Fibroblast of skin of left biceps (primary cell): ENCODE measurements at places on chromosomes 1 and 21.

- no peak for DNase-seq
Measured at GRCh38 chr1:15858672-15859372, 11.3 kb downstream of the SPEN start.

- DNase-seq = peak; percentile 55
Measured at GRCh38 chr1:66282343-66282852, 251.6 kb upstream of the SGIP1 start.

- no peak for DNase-seq
Measured at GRCh38 chr1:34833711-34834110, 25.8 kb downstream of the SMIM12 start.

- DNase-seq = no peak
Measured at GRCh38 chr1:192147221-192147620, 11.0 kb upstream of the RGS18 start.

GRCh38 chr1:199734186-199734585 lies 293.3 kb upstream of the NR5A2 start:
- DNase-seq = no peak

DNA sequence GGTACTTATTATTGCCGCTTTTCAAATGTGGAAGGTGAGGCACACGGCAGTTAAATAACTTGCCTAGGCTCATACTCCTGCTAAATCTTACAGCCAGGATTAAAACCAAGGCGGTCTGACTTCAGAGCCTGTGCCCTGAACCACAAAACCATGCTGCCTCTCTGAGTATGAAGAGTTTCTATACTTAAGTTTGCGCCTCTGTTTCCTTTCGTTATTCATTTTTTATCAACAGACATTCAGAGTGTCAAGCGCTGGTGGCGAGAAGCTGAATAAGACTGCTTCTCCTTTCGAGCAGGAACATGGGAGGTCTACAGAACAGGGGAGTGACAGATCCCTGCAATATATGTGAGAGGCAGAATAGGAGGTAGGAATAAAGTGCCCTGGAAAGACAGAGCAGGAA lies 96.0 kb upstream of the DUSP10 start:
- DNase-seq = no peak

GRCh38 chr21:37711286-37711829 lies 204.9 kb downstream of the KCNJ6 start:
- DNase-seq = peak; percentile 6

DNA sequence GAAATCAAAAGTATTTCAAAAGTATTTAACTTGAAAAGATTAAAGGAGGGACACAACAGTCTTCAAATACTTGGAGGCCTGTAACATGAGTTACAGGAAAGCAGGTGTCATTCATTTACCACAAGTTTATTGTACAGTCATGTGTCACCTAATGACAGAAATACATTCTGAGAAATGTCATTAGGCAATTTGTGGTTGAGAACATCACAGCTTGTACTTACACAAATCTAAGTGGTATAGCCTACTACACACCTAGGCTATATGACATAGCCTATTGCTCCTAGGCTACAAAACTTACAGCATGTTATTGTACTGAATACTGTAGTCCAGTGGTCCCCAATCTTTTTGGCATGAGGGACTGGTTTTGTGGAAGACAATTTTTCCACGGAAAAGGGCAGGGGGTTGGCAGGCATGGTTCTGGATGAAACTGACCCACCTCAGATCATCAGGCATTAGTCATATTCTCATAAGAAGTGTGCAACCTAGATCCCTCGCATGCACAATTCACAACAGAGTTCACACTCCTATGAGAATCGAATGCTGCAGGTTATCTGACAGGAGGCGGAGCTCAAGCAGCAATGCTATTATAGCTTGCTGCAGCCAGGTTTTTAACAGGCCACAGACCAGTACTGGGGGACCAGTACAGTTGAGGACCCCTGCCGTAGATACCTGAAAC lies 25.0 kb upstream of the PHTF1 start:
- no peak for DNase-seq

GRCh38 chr1:242239398-242239797 lies 240.5 kb upstream of the MAP1LC3C start:
- DNase-seq = no peak

DNA sequence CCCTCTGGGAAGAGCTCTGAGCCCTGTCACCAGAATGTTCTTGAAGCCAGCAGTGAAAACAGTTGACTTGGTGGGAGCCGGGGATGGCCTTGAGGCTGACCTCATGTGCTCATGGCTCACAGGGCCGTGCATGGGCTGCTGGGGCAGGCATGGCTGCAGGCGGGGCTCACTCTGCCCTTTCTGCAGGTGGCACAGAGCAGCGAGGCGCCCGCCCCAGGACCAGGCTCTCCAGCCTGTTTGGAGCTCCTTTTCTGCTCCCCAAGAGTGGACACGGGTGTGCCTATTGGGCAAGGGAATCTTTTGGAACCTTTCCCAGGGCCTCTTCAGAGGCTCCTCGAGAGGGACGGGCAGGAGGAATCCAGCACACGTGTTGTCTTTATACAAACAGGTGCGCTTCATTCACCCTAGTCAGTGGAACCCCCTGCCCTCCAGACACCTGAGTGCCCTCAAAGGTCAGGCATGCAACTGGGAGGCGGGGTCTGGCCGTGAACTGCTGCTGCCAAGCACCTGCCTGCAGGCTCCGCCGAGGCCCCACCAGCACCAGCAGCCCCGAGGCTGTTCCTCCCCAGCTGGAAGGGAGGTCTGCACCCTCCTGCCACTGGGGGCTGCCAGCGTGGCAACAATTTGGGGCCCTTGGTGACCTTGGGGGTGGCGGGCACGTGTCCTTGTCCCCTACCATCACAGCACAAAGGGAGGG lies 2.6 kb upstream of the TTC34 start:
- DNase-seq = no peak

- DNase-seq = no peak
Measured at GRCh38 chr1:167722152-167722869, 529 bp downstream of the MPZL1 start.

- DNase-seq = no peak
Measured at GRCh38 chr1:42013881-42014470, 95.3 kb upstream of the HIVEP3 start.

DNA sequence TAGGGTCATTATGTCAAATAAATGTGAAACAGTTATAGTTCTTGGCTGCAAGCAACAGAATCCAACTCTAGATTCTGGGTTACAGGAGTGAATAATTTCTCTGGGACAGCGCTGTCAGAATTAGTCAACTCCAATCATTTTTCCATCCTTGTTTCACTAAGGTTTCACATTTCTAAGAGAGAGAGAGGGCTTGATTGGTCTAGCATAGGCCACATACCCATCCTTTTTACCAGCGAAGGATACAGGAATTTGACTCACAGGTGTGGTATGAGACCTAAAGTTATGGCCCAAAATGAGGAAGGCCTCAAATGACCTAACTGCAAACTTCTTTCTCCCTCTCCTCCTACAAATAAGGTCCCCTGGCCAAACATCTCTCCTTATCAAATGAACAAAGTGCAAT lies 25.5 kb upstream of the RGS8 start:
- DNase-seq = no peak

DNA sequence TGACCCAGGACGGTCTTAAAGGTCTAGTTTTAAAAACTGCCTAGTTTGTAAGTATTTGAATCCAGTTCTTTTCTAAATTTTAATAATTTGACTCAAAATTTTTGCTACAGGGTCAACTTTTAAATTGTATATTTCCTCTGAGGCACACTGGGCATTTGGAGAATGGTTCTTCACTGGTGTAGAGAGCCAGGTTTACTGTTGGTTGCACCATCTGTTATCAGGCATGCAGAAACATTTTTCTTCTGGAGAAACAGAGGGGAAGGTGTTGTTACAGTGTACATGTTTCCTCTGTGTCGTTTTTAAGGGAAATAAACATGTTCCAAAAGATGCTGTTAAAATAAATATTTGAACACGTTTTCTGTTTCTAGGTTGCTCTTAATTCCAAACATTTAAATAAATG lies 39.0 kb upstream of the RWDD3 start:
- DNase-seq = no peak

DNA sequence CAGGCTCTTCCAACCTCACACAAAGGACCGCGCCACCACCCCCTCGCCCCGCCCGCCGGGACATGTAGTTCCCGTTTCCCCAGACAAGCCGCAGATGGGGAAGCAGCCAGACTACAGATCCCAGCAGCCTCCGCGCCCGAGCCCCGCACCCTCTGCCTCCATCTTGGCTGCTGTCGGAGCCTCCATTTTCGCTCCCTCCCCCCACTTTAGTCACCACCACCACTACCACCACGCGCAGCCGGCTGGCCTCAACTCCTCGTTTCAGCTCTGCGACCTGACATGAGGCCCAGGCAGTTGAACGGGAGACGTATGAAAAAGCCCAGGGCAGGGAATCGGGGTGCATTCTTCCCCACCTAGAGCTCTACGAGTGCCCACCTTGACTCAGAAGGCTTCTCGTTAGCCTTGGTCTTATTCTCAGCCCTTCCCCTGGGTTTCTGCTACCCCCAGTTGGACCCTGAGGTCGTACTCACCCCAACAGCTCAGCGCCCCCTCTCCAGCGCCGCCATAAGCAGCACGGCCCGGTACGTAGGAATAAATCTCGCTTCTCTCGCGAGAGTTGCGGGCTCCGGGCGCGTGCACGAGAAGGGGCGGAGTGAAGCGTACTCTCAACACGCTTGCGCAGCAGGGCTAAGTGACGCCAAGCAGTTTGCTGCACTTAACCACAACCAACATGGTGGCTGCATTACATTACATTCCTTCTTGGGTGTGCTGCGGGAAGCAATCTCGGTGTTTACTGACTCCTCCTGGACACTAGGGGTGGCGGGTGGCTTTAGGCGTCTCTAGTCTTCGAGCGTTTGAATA lies at the start of gene CSDE1:
Gene CSDE1, minus strand, starts transcription at position 530 of the 801 bp plus-strand sequence. CDS start 18,094 bp downstream, outside the sequence.
- DNase-seq = peak; percentile 98

DNA sequence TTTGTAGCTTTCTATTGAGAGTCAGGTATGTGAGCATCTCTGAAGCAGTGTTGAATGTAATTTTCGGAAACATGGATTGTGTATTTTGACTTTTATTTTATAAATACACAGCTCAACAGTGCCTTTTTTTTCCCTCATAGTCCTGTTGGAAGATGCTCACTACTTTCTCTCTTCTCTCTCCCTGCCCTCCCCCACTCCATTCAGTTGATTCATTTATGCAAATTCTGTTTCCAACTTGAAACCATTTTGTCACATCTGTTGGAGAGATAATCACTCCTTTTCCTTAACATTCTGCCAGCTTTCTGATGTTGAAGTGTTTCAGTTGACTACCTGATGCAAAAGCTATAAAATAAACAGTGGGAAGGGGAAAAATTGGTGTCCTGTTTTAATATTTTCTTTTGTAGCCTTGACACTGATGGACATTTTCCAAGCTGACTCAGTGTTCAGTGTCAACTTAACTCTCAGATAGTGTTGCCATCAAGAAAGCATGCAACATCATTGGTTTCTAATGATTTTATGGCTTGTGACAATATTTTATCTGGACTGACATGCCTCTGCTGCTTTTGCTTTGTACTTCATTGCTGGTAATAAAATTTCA lies 194.5 kb downstream of the HS2ST1 start:
- DNase-seq = no peak

GRCh38 chr1:93004566-93005251 lies 43.4 kb upstream of the DIPK1A start:
- DNase-seq = no peak

GRCh38 chr1:27143401-27143800 lies 11.5 kb downstream of the SLC9A1 start:
- no peak for DNase-seq

DNA sequence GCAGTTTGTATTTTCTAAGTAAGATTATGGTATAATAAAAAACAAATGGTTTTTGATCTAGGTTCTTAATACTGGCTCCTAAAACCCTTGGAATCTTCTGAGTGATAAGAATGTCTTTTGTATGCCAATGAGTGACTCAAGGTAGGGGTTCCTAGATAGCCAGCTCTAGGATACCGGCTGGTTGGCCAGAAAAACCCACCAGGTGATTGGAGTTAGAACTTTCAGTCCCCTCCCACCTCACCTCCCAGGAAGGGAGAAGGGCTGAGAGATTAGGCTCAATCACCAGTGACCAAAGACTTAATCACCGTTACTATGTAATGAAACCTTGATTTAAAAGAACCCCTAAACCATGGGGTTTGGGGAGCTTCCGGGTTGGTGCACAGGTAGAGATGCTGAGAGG lies 8.7 kb upstream of the BRDT start:
- DNase-seq = no peak

DNA sequence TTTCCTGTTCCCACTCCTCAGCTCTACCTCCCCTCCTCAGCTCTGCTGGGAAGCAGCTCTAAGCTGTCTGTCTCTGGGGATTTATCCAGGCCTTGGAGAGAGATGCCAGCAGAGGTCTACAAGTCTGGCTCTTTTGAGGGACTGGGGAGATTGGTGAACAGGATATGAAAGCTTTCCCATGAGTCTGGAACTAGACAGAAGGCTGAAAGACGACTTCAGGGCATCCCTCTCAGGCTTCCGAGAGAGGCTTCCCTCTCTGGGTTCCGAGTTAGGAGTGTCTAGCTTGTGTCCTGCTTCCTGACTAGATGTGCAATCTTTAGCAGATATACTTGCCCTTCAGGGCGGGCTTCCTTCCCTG lies 733 bp downstream of the TMEM35B start:
- no peak for DNase-seq

GRCh38 chr21:39197448-39198233 lies 14.4 kb upstream of the PSMG1 start:
- DNase-seq = no peak

DNA sequence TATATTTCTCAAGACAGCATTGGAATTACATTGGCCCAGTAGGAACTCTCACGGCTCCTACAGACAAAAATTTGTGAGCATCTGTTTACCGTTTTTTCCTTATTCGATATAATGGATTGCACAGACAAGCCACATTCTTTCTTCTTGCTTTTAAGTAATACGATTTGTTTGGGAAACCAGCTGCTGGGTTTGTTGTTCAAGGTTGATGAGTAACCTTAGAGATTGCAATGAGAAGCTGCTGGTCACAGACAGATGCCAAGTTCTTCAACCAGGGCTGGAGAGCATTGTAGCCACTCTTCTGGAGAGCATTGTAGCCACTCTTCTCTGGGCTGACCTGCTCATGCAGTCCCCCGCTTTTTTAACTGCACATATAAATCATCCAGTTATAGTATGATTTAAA lies 1.4 kb upstream of the MIA3 start:
- DNase-seq = peak; percentile 32

- no peak for DNase-seq
Measured at GRCh38 chr21:37061926-37062592, 10.8 kb downstream of the PIGP start.

DNA sequence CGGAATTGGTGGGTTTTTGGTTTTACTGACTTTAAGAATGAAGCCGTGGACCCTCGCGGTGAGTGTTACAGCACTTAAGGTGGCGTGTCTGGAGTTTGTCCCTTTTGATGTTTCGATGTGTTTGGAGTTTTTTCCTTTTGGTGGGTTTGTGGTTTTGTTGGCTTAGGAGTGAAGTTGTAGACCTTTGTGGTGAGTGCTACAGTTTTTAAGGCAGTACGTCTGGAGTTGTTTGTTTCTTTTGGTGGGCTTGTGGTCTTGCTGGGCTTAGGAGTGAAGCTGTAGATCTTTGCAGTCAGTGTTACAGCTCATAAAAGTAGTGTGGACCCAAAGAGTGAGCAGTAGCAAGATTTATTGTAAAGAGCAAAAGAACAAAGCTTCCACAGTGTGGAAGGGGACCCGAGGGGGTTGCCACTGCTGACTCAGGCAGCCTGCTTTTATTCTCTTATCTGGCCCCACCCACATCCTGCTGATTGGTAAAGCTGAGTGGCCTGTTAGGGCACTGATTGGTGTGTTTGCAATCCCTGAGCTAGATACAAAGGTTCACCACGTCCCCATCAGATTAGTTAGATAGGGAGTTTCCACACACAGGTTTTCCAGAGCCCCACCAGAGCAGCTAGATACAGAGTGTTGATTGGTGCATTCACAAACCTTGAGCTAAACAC lies 20.9 kb downstream of the HENMT1 start:
- DNase-seq = no peak
